ENCODE measurements at places on chromosomes 7 and 10.

DNA sequence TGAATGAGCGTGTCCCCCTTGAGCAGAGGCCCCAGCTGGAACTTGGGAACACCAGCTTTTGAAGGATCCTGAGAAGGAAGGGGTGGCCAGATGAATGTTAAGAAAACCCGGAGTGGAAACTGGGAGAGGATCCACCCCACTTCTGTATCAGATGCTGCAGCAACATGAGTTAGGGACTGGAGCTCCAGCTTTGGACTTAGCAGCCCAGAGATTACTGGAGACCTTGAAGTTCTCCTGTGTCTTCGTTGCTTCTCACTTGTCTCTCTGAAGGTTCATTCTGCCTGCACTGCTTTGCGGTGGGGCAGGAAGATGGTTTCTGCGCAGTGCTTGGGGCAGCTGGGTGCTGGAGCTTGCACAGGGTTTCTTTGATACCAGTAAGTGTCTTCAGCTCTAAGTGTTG lies 9.3 kb downstream of the TMEM248 start:
- no peak for DNase-seq

DNA sequence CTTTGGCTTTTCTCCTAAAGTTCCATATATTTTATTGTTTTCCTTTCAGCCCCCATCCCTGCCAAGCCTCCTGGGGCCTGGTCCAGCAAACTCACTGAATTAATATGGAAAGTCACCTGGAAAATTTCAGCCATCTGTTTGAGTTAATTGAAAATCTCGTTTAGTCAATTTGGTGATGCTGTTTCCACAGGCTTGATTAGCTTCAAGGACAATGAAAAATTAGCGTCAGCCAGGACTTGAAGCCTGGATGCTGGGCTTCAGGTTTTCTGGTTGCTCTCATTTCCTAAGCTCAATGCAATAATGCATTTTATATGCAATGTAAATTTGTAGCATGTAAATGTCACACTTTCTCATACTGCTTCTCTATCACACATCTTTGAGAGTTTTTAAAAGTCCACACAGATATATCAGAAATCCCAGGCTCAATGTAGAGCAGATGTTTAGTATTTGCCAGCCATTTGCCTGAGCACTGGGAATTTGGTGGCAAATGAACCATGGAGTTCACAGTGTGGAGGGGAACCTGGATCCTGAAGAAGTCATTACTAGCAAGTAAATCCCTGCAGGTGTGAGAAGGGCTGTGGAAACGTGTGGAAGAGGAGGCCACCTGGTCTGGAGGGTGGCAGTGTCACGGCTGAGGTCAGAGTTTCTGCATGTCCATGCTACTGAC lies 228.5 kb downstream of the PAXIP1 start:
- DNase-seq: no peak

- no peak for DNase-seq
These were observed 134.1 kb downstream of the LRMDA start for GRCh38 chr10:75565286-75566251.

- no peak for DNase-seq
These were observed 51.5 kb downstream of the AFAP1L2 start for GRCh38 chr10:114352653-114353298.

DNA sequence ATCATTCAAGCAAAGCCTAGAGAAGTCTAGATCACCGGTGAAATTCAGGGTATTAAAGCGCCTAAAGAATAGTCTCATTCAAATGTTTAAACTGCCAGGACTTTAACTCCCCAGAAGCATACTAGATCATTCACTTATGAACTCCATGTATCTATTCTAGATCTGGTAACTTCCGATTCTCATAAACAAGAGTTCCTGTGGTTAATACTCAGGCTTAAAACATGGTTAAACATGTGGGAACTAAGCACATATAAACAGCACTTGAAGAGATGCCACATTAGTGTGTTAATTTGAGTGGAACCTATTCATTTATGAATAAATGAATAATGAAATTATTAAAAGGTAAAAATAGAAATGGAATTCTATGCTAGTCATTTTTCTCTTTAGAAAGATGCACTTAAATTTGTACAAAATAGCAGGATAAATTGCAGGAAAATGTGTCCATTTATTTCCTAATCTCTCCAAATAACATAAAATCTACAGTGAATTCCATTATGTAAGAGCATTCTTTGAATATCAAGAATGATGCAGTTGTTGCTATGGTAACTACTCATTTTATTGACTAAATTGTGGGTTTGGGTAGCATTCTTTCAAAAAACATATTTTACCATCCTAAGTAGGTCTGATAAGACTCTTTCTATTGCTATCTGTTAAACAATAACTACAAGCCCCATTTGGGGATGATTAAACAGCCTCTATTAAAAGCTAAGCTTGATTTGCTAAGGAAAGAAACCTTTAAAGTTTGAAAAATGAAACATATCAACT lies 147.6 kb upstream of the TMEM168 start:
- DNase-seq: no peak

GRCh38 chr10:57692255-57692980 lies 575.3 kb downstream of the IPMK start:
- no peak for DNase-seq

- no peak for DNase-seq
These were observed 429.1 kb upstream of the NFE2L3 start for GRCh38 chr7:25722856-25723255.

DNA sequence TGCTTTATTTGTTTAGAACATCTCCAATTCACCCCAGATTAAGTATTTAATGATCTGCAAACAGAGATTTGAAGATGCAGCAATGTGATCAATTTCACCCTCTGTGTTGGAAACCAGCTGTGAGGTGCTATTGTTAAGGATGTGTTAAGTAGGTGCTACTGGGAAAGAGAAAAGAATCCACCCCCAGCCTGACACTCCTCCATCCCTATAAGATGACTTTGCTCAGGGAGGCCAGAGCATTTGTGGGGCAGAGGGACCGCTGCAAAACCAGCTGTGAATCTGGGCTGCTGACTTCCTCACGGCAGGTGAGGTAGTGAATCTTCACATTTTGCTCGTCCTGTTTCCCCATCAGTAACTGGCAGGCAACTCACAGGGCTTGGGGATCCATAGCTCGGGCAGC lies 297.5 kb downstream of the GFRA1 start:
- DNase-seq: no peak

DNA sequence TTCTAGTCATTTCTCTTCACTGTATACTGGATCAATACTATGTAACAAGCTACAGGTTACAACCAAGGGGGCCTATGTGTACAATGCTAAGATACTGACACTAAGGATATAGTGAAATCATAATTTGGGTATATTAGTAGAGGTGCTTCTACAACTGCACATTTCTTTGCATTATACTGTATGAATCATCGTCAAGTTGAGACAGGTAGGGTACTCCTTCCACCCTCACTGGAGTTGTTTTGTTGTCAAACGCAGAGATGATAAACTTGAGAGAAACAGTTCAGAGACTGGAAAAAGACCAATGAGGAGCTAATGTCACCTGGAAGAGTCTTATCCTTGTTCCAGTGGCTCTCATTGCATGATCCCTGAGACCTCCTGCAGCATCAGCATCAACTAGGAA lies 208.2 kb upstream of the PRPS1L1 start:
- DNase-seq: no peak

- no peak for DNase-seq
These were observed 23.0 kb upstream of the MSS51 start for GRCh38 chr10:73456187-73456890.

- no peak for DNase-seq
These were observed 1.4 kb upstream of the RTKN2 start for GRCh38 chr10:62270020-62270419.

DNA sequence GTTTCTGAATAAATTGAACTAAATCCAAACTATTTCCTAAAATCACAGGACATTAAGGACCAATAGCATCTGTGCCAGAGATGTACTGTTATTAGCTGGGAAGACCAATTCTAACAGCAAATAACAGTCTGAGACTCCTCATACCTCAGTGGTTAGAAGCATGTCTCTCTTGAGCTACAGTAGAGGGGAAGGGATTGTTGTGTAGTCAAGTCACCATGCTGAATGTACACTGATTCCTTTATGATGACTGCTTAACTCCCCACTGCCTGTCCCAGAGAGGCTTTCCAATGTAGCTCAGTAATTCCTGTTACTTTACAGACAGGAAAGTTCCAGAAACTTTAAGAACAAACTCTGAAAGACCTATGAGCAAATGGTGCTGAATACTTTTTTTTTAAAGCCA lies 13.9 kb downstream of the MEST start:
- DNase-seq: no peak

DNA sequence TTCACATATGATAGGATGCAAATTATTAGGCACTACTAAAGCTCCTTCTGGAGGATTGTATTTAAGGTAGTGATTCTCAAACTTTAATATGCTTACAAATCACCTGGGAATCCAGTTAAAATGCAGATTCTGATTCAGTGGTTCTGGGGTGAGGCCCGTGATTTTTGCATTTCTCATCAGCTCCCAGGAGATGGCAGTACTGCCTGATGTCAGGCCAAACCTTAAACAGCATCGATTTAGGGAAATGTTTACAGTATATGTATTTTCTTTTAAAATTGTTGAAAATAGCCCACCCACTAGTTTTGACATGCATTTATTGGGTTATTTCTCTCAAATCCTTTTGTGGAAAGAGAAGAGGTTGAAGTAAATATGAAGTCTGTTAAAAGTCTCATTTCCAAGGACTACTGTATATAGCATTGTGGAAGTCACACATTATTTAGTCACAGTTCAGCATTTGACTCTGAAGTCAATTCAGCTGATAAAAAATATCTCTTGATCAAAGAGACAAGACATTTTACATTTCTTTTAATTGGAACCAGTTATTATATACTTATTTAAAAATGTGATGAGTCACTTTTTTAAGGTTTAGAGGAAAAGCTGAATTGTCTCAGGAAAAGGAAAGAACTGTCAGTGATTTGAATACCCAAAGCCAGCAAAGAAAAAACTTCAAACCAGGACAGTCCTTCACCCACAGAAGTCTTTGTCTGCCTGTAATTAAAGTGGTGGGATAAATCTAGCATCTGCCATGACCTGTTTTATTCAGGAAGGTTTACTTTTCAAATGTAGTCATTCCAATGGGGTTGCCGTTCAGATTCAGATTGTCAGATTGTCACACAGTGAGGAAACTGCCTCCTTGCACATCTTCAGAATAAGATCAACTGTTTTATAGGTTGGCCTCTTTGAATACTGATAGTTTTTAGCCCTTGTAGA lies 21.1 kb upstream of the HBP1 start:
- DNase-seq: peak; percentile 36

- no peak for DNase-seq
These were observed 48.2 kb upstream of the LOXL4 start for GRCh38 chr10:98316170-98316569.

DNA sequence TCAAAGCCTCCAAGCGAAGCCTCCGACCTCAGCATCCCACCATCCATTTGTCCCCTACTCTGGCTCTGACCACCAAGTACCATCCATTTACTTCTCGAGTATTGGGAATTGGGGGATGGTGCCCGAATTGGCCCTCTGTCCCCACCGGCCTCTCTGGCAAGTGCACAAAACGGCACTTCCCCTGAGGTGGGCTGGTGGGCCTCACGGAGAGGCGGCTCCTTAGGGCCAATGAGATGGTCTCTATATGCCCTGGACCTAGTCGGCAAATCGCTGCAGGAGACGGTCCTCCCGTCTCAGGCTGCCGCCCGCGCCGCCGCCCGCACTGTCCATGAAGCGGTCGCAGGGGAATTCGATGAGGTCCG lies 2.8 kb downstream of the TRIL start:
- DNase-seq: peak; percentile 19

- DNase-seq: no peak
These were observed 3.6 kb downstream of the ARL3 start for GRCh38 chr10:102710609-102711008.

DNA sequence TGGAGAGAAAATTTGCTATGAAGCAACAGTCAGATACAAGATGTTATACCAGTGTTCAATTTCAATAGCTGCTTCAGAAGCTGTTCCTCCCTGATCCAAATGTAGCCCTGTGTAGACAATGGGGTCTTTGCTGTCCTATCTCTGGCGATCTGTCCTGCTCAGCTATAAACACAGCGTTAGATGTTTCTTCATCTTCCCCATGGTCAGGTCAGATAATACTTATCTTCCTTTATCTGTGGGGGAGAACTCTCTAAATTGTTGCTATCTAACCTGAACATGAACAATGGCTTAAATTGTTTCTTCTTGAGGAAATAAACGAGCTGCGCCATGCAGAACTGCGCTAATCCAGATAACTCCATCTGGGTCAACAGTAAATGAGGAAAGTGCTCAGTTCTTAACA lies 15.6 kb upstream of the KIAA1217 start:
- no peak for DNase-seq

GRCh38 chr10:48533951-48534720 lies 70.7 kb downstream of the ARHGAP22 start:
- no peak for DNase-seq

GRCh38 chr7:27141923-27142579 lies 1.4 kb downstream of the HOXA5 start:
- DNase-seq: no peak

DNA sequence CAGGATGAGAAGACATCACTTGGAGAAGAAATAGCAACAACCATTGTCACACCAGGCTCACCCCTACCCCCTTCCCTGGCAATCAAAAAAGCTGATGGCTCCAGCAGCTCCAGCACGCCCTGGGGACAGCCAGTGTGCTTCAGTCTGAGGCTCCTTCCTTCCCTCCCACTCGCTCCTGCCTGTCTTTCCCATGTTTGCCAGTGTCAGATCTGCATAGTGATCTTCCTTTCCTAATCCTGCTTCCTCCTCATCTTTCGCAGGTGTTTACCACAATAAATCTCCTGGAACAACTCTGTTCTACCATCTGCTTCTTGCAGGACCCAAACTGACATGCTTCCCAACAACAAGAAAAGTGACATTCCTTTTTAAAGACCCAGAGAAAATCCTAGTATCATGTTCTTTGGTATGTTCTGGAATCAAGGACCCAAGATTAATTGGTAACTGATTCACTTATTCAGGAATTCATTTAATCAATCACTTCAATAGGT lies 57.1 kb downstream of the STEAP1B start:
- DNase-seq: no peak

- no peak for DNase-seq
These were observed 30.5 kb downstream of the IPMK start for GRCh38 chr10:58237014-58237834.

DNA sequence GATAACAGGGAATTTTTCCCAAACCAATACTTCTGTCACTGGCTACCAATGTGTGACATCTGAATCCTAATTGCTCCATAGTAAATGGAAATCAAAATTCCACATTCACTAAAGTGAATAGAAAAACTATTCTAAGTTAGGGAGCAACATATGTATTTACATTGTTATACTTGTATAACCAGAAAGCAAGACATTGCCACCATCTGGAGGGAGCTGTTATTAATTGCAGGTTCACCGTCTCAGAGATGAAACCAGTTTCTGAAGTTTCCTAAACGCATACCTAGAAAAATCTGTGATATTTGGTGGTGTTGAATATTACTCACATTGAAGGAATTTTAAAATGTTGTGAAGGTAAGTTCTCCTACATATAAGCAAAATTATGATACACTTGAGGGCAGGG lies 390.1 kb downstream of the NXPH1 start:
- DNase-seq: no peak

Data from GM13977 (cell line).